ENCODE measurements at places on chromosomes 12 and 14. TPM values are rescaled to one million over a fixed set of nuclear protein-coding genes. Genes with fewer than 3 reads are reported as not detected.

RHEBL1 gene
- 2.4 TPM for total RNA-seq

- DNase-seq: no peak
Measured at GRCh38 chr12:7411343-7411742, 32.6 kb downstream of the CD163L1 start.

DNA sequence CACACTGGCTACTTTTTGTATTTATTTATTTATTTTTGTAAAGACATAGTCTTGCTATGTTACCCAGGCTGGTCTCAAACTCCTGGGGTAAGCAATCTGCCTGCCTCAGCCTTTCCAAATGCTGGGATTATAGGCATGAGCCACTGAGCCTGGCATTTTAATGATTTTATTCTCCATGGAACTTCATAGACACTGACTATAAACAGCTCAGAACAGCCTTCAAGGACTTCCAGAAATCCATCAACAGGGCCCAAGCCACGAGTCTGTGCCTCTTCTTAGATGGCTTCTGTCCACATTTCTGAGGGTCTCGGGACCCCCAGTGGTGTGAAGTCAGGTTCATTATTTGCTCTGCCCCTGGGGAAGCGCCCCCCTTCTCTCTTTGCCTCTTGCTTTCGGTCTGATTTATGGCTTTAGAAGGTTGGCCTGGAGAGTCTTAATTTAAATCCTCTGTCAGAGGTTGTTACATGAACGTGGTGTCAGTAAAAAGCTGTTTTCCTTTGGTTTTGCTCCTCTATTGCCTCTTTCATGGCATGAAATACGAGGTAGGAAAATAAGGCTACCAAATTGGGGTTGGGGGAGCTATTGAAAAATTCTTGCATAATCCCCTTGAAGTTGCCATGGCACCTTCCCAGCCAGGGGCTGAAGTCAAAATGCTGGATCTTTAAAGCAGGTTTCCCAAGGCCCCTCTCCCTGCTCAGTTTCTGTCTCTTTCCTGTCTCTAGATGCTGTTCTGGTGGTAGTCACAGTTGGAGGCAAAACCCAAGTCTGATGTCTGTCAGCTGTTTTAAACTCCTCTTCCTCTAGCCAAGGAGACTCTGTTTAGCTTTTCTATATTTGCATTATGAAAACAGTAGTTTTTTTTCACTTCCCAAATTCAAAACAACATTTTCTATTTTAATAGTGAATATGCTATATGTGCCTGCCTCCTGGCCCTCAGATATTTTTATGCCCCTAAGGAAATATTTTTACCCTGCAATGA, 129.4 kb downstream of the SMOC1 start:
- no peak for DNase-seq

DNA sequence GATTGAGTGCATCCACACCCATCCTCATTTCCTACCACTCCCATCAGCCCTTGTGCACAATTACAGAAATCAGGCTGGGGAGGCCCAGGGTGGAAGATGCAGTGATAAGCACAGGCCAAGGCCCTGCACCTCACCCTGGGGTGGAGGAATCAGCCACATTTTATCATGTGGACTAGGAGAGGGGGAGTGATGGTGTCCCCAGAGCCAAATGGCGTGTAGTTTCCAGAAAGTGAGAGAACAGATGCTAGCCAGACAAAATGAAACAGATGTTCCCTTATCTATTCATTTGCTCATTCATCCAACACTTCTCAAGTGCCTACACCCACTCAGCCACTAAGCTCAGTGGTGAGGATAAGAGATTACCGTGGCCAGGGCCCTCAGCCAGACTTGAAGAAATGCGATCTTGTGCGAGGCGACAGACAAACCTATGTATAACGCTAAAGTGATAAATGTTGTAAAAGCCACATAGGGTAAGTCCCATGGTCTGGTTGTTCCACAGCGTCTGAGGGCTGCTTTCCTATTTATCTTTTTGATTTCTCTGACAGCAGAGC, 93.6 kb downstream of the STAB2 start:
- DNase-seq: no peak

- DNase-seq: peak; percentile 14
Measured at GRCh38 chr12:100375038-100375735, 18.3 kb downstream of the SLC17A8 start.

DNA sequence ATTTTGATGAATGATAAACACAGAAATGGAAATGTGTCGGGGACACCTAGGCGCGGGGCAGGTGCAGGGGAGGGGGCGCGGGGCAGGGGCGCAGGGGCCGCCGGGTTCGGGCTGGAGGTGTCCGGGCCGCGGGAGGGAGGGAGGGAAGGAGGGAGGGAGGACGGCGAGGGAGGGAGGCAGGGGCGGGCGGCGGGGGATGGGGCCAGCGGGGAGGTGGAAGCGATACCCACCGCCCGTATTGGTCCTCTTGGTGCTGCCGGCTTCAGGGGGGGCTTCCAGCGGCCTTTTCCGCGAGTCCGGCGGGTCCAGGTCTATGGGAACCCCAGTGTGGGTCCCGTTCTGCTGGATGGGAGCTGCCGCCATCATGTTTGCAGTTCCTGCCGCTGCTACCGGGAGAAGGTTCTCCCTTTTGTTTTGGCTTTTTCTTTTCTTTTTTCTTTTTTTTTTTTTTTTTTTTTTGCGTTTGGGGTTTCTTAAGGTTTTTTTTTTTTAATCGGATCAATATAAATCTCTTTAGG, 703 bp downstream of the NOVA1 start:
- DNase-seq: no peak

DNA sequence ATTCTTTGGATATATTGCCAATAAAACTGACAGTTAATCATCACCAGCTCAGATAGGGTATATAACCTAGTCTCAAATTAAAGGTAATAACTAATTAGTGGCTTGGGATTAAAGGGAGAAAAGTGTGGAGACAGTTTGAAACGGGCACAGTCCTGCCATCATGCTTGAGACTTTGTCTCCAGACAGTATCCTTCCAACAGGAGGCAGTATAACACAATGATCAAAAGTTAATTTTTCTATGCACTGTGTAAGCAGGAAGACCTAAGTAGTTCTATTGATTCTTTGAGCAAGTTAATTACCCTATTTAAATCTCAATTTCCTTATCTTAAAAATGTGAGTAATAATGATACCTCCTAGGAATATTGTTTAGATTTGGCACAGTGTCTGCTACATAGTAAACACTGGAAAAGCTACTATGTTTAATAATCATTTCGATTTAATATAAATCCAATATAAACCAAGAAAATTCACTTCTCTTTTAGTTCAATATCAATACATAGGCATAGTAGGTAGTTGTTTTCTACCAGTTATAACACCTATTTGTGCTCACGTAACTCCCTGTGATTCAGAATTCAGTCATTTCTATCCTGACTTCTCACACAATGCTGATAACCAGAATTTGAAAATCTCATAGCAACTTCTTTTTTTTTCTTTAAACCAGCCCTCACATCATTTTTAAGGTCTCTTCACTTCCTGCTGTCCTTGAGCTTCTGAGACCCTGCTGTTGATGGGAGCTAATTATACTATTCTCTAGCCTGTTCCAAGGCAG, 53.7 kb downstream of the GALNT4 start:
- peak; percentile 21 for DNase-seq

DNA sequence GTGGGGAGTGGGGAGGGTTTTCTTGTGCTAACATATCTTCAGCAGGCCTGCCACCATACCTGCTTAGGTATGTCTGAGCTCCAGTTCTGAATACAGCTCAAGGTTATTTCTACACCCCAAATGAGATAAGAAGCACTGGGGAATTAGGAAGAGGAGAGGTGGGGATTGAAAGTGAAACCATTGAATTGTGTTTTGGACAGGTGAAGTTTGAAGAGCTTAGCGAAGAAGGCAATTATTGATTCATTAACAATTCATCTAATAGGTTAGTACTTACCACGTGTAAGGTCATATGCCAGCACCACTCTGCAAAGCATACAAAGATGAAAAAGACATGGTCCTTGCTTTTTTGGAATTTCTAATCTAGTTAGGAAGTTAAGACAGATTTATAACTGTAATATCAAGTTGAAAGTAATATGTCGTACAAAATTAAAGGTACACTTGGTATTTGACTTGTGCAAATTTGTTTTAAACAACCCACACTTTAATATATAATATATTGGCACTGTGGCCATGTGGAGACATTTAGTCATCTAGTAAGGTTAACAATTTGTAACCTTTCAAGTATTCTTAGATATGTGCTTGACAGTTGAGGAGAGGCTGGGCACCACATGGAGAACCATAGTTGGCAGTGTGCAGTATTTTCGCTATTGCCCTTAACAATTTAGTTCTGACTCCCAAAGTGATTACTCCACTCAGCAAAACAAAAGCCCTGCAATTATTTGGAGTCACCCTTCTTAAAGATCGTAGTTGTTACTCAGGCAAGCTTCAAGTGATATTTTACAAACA, 3.6 kb downstream of the SMCO3 start:
- no peak for DNase-seq

DNA sequence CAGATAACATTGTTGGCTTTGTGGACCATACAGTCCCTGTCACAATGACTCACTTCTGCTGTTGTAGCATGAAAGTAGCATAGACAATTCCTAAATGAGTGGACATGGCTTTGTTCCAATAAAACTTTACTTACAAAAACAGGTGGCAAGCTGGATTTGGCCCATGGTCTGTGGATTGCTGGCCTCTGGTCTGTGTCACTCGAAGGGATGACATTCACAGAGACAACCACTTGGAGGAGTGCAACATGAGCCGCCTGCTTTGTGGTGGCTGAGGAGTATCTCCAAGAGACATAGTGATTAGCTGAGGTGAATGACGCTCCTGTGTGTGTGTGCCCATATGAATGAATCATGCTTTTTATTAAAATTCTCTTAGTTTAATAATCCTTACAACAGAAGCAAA, 81.3 kb upstream of the NRXN3 start:
- DNase-seq: no peak

DNA sequence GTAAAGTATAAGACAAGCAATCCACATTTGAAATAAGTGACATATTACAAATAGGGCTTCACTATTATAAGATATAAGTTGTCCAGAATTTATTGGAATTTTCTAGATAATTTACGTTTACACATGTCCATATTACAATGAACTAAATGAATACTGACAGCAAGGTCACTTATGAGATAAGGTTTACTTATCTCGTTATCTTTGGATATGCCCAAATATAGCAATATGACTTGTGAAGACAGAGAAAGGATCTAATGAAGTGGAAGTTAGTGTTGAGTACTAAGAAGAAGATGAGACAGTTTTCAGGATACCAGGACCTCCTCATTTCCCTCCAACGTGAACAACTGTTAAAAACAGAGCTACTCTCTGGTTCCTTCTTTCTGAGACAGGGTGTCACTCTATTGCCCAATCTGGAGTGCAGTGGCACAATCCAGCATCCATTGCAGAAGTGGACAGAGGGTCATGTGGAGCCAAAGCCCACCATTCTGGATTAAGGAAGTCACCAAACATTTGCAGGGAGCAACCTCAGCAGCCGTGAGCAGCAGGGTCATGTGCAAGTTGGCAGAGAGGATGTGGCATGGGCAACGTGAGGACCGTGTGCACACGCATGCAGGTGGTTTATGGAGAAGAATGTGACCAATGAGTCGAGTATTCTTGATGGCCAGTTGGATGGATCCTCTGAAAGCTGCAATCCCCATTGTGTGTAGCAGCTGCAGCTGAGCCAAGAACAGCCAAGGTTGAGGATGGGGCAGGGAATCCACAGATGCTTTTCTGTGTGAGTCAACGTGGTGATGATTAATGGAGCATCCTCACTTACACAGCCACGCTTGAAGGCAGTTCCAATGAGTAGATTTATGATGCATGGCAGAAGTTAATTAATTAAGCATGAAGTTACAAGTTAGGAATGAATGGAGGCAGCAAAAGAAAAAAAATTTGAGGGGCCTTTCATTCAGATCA, 111.0 kb downstream of the BICD1 start:
- DNase-seq: no peak

DNA sequence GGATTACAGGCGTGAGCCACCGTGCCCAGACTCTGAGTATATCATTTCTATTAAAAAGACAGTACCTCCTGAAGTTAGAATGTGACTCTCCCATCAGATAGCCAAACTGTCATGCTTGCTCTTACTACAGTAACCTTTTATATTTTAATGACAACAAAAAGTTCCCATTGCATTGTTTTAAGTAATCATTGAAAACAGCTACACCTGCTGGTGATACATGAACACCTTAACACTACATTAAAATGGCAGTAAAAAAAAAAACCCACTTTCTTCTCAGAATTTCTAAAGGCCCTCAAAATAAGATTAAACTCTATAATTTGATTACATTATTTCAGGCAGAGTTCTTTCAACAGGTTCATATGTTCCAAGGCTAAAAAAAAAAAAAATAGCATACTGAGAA, 76.7 kb downstream of the SH2B3 start:
- no peak for DNase-seq

GRCh38 chr14:89977668-89978067, 21.9 kb downstream of the TDP1 start:
- no peak for DNase-seq

DNA sequence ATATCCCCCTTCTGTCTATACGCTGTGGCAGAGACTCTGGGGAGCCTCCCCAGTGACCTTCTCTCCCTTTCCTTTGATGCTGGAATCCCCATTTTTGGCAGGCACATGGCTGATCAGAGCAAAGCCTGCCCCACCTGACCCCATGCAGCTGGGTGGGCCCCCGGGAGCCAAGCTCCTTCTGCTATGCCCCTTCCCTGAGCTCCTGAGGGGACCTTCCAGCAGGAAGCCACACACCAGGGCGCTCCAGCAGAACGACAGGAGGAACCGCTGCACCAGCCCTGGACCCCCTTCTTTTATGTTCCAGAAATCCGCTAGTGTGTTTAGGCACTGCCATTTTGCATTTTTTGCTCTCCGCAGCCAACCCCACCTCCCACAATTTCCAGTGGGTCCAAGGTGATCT, 44.6 kb downstream of the TRAFD1 start:
- no peak for DNase-seq

DNA sequence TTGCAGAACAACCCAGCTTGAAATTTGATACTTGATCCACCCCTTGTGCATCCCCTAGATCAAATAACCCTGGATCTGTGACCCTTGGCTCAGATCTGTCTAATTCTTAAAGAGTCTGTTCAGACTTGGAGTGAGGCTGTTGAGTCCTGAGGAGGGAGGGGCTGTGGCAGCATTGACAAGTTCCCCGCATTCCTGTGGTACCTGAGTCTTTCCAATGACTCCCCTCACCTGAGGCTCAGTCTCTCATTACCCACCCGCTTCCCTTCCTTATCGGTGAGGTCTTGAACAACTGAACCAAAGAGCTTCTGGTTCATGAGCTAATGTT, 16.1 kb upstream of the HDAC7 start:
- no peak for DNase-seq

DNA sequence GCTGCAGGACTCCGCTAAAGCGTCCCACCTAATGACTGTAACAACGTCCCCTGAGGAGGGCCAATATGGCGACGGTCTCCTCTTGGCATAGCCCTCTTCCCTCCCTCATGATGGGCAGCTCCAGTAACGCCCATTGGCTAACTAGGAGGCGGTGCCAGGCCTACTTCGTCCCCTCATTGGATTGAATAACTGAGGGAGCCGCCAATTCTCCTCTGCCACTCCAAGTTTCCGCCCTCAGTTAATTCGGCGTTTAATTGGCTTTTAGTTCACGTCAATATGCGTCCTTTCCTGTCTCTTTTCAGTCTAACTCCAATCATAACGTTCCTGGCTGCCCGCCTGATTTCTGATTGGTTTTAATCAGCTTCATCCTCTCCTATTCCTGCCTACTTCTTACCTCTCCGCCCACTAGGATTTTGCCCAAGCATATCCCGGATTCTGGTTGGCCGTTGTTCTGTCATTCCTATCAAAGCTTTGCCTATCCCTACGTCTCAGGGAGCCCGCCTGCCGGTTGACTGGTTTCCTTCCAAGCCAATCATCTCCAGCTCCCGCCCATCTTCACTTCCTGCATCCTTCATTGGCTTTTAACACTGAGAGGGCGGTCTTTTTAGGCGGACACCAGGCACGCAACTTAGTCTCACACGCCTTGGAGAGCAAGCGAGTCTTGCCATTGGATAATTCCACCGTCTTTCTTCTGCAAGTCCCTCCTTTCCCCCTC, 430 bp upstream of the SP1 start:
- DNase-seq: peak; percentile 100

Measured in H4 (cell line).